ENCODE measurements at places on chromosomes 4 and X.

- no peak for DNase-seq
Measured at GRCh38 chr4:63620271-63620670, 789.0 kb downstream of the TECRL start.

- DNase-seq, result no peak
Measured at GRCh38 chr4:111946800-111947199, 198.5 kb upstream of the FAM241A start.

GRCh38 chrX:139881572-139881971, 51.3 kb downstream of the ATP11C start:
- no peak for DNase-seq

DNA sequence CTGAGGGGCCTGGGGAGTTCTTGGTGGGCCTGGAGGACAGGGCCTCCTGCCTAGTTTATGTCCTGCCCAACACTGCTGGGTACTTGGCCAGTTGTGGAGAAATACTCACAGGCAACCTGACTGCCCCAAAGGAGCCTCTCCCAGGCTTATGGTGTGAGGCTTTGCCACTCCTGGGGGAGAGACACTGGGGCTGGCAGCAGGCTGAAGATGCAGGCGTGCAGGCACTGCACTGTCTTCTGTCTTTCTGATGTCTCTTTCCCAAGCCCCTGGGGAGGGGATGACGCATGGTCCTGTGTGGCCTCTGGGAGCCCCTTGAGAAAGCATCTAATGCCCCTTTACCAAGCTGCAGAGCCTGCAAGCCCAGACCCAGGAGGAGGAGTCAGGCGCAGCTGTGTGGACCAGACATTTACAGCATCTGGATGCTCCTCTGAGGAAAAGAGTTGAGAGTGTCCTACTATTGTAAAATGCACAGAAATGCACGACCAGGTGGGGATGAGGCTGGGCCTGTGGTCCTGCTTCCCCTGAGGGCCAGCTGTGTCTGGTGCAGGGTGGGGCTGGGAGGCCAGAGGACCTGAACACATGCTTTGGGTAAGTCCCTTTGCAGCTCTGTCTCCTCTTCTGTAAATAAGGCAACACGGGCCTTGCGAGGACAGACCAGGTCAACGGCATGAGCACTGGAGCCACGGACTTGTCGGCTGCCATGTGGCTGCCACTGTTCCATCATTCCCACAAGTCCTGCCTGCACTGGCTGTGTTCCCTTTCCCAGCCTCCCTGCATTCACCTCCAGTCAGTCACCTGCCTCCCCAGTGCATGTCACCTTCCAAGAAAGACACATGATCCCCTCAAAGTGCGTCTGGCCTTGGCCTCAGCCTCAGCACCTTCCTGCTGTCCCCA, 8.4 kb downstream of the TMEM271 start:
- no peak for DNase-seq

DNA sequence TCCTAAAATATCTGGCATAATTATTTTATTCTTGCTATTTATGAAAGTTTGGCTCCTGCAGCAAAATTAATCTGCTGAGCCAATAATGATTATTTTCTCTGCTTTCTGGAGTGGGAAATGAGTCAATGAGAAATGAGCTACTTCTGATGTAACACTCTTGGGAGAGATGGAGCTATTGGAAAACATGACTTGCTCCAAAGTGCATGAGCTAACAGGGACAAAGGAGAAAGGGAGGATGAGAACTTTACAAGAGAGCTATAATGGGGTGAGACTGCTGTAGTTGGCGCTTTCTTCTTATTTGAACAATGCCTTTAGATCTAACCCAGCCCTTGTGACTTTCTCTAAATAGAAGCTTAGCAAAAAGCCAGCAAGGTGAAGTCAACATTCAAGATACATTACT, 615.1 kb downstream of the ANKRD50 start:
- no peak for DNase-seq

DNA sequence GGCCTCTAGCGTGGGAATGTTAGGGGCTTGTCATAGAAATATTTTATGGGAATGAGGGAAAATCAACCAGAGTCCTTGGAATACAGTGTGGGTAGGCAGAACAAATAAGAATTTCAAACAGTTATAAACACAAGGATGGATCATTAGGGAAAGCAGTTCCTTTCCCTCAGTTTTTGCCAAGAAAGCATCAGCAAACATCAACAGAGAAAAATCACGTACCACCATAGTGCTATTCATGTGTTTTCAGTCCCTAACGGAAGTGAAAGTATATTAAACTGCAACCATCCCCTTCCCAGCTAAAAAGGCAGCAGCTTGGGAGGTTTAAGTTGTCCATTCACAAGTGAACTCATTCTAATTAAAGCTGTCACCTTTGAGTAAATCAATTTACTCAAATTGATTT, 334.4 kb upstream of the PCDH18 start:
- no peak for DNase-seq

DNA sequence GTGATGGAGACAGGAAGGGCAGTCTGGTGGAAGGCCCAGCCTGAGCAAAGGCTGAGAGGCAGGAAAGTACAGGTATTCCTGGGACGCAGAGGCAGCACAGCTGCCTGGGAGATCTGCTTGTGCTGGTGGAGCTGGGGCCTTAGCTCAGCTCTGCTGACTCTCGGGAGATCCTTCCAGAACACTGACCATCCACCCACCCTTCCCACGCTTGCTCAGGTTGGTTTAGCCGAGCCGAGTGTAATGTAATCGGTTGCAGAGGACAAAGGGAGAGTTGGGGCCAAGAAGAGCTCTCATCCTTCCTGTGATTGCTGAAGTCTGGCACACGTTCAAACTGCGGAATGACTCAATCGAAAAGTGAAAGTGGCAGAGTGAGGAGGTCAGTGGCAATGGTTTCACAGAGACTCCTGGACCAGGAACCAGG, 43.1 kb upstream of the GPR78 start:
- DNase-seq, result no peak

GRCh38 chr4:67939195-67939594, 24.1 kb downstream of the TMPRSS11A start:
- DNase-seq, result no peak
